Activated CD4-positive, alpha-beta T cell treated with anti-CD3 and anti-CD28 coated beads for 24 hours (primary cell): ENCODE measurements at places on chromosomes 12 and 14.
A peak's percentile ranks its signal among the peaks of the same experiment; 100 is the strongest.

- DNase-seq = no peak
These were observed 413.8 kb downstream of the BCL11B start for GRCh38 chr14:98858158-98858557.

- no peak for DNase-seq
These were observed 78.0 kb upstream of the OTX2 start for GRCh38 chr14:56888274-56888673.

GRCh38 chr14:92461891-92462290 lies 51.7 kb upstream of the RIN3 start:
- DNase-seq = no peak

- no peak for DNase-seq
These were observed 7.5 kb downstream of the KLRF2 start for GRCh38 chr12:9888665-9889273.

DNA sequence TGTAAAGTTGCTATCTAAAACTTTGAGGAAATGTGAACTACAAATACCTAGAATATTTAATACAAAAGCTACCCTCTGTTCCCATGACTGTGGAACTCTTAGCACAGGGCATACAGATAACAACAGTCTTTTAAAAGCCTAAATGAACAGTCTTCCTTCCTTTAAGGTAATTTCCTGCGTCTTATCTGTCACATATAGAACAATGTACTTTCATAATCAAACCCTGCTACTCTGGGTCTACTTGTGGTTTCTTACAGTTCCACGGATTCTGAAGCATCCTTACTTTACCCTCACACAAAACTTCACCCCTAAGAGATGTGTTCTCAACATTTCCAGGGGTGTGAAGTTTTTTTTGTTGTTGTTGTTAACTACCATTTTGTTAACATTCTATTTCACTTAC lies 5.1 kb downstream of the PKP2 start:
- DNase-seq = no peak

GRCh38 chr12:65715961-65716360 lies 108.3 kb upstream of the HMGA2 start:
- no peak for DNase-seq

DNA sequence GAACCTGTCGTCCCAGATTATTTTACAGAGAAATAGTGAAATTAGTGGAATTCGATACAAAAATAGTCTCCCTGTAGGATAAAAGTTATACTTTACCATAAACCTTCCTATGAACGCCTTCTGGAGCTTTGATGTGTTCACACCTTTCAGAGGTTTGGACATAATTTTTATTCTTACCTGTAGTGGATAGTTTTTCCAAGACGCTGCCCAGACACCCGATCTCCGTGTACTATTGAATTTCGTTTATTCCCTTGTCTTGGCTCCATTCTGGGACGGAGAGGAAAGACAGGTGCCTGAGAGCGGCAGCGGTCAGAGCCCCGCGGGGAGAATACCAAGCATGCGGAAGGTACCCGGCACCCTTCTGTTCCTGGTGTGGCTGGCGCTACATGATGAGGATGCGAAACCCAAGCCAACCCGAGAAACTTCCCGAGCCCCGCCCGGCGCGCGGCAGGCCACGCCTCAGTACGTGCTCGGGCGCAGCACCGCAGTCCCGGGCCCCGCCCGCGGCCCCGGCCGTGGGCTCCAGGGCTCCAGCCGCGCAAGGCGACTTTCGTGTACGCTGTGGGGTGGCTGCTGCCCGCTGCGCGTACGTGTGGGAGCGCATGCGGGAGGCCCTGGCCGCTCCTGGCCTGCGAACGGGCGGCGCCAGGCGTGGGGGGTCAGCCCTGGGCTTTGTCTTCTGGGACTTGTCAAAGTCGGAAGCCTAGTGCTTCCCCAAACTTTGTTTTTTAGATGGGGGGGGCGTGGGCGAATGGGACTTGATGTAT lies 11.3 kb upstream of the SNAPC1 start:
- peak; percentile 83 for DNase-seq

DNA sequence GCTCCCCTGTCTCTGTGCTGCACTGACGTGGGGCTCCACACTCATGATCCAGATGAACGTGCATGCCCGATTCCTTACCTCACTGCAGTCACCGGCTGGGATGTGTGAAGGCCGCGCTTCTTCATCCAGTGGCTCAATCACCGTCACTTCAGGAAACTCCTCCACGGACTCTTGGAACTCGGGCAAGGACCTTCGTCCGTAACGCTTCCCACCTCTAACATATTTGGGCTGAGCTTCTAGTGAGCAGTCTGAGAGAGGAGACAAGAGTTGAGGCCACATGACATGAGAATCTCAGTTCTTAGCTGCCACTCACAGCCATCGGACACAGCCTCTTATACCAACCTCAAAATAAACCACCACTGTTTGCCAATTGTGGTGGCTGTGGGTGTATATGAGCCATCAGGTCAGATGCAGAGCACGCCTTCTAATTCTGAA lies 38.3 kb downstream of the NIN start:
- no peak for DNase-seq

- DNase-seq = no peak
These were observed 88.2 kb downstream of the TSPAN9 start for GRCh38 chr12:3165078-3165980.

DNA sequence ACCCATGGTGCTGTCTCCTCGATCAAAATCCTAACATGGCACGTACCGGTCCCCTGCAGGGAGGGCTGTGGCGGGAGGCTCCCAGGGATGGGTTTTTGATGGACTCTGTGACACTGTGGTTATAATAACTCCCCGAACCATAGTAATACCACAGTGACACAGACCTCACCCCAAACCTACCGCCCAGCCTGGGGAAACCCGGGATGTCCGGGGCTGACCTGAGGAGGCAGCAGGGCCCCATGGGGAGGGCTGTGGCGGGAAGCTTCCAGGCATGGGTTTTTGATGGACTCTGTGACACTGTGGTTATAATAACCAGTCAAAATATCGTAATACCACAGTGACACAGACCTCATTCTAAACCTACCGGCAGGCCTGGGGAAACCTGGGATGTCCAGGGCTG lies 378.0 kb downstream of the TMEM121 start:
- no peak for DNase-seq
